Adrenal gland (tissue), 19 donors: ENCODE measurements at places on chromosomes 16 and 17.

- no peak overlapping the region for H3K4me3 ChIP-seq
- no peaks in the 10 kb centered on the region for H3K4me1 ChIP-seq
- DNase-seq: no peak
- H3K27me3 ChIP-seq: no peaks in the 10 kb centered on the region
These were observed 22.9 kb downstream of the NUP88 start for GRCh38 chr17:5396612-5397011.

DNA sequence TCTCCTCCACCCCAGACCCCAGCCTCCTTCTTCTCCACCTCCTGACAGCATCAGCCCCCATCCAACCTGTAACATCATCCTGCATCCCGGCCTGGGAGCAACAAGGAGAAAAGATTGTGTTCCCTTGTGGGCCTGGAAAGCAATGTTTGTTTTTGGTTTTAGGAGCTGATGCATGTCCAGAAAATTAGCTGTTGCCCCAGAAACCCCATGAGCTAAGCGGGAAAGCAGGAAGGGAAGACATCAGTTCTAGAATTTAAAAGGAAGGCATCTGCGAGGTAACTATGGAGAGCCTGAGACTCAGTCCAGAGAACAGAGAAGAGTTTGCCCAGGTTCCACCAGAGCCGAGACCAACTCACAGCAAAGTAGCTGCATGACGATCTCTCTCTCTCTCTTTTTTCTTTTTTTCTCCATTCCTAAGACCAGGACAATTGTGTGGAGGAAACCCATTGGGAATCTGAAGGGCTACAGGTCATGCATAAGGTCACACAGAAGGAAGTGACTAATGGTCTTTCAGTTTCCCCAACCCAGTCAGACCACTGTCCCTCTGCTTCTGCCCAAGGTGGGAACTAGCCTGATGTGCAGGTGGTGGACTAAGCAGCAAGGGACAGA is 124.4 kb downstream of the SLC39A11 start:
- peaks cover 13% of the 10 kb centered on the region for H3K4me1 ChIP-seq
- no peak overlapping the region for H3K4me3 ChIP-seq
- H3K27me3 ChIP-seq: no peaks in the 10 kb centered on the region

DNA sequence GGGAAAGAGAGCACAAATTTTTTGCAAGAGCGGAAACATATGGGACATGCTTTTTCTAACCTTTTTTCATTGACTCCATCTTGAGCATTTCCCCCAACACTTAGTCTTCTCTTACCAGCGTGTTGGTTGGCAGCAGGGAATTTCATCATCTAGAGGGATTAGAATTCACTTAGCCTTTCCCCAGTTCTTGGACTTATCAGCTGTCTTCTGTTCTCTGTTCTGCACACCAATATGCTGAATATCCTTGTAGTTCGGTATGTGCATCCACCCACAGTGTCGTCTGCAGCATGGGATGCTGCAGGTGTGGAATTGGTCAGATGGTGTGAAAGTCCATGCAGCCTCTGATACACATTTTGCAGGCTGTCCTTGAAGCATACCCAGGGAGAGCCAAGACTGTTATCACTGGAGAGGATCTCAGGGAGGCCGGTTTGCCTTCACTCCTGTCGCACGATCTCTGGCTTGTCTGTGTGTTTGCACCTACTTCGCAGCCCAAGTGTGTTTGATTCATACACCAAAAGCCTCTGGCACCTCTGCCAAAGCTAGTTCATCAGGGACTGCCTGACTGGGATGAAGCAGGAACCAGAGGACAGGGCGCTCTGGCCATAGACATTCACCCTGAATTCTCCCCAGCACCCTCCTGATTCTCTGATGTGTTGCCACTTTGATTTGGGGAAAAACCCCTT is 93.3 kb downstream of the SOCS1 start:
- H3K27me3 ChIP-seq: no peaks in the 10 kb centered on the region
- H3K4me1 ChIP-seq: peaks cover 24% of the 10 kb centered on the region
- DNase-seq: peak; percentile 48
- H3K4me3 ChIP-seq: no peak overlapping the region
- H3K36me3 ChIP-seq: no peaks in the 10 kb centered on the region
- peak overlapping the region; percentile 74 for H3K27ac ChIP-seq

GRCh38 chr17:77300016-77300686 is 159.4 kb downstream of the SEC14L1 start:
- H3K27me3 ChIP-seq: no peaks in the 10 kb centered on the region
- H3K4me1 ChIP-seq: no peaks in the 10 kb centered on the region
- no peaks in the 10 kb centered on the region for H3K36me3 ChIP-seq
- no peak overlapping the region for H3K4me3 ChIP-seq
